ENCODE measurements at places on chromosomes 3 and 15.
A peak's percentile ranks its signal among the peaks of the same experiment; 100 is the strongest.

DNA sequence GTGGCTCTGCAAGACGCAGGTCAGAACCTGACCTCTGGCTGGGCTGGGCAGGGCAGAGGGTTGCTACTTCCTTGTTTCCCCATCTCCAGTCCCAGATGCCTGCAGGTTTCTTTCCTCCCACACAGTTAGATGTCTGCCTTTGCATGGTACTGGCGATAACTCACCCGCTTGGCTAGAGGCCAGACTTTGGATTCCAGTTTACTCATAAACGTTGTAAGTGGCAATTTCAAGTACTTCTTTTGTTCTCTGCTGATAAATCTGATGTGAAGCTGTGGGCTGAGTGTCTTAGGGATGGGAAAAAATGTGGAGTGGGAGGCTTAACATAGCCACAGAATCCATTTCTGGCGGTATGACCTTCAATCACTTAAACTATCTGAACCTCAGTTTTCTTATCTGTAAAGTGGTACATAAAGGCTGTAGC lies 194.2 kb downstream of the EBLN2 start:
- DNase-seq: peak; percentile 13

GRCh38 chr3:54243056-54243931 lies 120.9 kb downstream of the CACNA2D3 start:
- no peak for DNase-seq

DNA sequence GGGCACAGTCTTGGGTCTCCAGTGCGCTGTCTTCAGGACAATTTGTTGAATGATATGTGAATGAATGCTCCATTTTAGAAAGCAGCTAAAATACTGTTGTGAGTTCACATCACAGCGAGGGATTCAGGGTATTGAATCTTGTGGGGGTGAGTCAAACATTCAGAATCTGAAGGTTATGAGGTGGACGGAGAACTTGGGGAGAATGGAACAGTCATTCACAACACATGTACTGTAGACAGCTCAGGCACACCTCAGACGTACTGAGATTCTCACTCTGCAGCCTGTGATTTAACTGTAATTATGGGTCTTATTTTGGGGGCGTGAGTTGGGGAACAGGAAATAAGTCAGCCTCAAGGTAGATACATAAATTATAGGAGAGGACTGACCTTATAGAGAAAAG lies 13.9 kb downstream of the CRYBG3 start:
- DNase-seq: no peak

GRCh38 chr3:13235897-13236296 lies 162.7 kb upstream of the IQSEC1 start:
- DNase-seq: no peak

- no peak for DNase-seq
These were observed 26.5 kb upstream of the TCF12 start for GRCh38 chr15:56891852-56892440.

- DNase-seq: no peak
These were observed 20.5 kb upstream of the STAG1 start for GRCh38 chr3:136772709-136773108.
